ENCODE measurements at places on chromosomes 6 and 20.

GRCh38 chr6:78436335-78436734 lies 431.0 kb upstream of the IRAK1BP1 start:
- DNase-seq = no peak

- DNase-seq = no peak
Observed at GRCh38 chr6:119132261-119132981, 54.0 kb upstream of the FAM184A start.

DNA sequence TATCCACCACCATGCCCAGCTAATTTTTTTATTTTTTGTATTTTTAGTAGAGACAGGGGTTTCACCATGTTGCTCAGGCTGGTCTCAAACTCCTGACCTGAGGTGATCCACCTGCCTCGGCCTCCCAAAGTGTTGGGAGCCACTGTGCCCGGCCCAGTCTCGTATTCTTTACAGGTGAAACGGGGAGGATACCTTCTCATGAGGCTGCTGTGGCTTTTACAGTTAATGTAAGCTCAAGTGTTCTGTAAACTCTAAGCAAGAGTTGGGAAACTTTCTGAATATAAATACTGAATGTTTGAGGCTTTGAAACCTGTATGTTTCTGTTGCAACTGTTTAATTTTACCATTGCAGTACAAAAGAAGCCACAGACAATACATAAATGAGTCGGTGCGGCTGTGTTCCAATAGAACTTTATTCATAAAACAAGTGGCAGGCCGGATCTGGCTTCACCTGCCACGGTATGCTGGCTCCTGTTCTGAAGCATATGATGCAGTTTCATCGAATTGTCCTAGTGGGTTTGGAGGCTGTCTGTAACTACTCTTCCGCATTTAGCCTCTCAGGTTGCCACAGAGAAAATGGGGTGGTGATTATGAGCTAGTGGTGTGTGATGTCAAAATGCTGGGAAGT lies 192.5 kb upstream of the ZFP64 start:
- no peak for DNase-seq

DNA sequence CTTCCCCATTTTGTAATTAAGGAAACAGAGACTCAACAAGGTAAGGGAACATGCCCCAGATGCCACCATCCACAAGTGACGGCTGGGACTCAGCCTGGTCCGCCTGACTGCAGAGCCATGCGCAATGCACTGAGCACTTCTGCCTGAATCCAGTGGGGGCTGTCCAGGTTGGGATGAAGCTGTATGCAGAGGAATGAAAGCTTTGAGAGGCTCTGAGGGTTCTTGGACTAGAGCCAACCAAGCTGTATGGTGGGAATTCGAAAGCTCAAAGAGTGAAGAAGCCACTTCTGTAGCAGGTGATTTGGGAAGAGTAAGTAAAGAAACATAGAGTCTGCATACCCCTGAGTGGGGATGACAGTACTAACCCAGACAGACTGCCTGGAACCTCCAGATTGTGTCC lies 127.6 kb upstream of the AKAP12 start:
- no peak for DNase-seq

- DNase-seq = no peak
Observed at GRCh38 chr6:154139892-154140291, 100.9 kb downstream of the OPRM1 start.
